ENCODE measurements at places on chromosomes 6 and 20. TPM values are rescaled to one million over a fixed set of nuclear protein-coding genes. Genes with fewer than 3 reads are reported as not detected.

Gene SLC17A2
- 0.21 TPM for total RNA-seq

- DNase-seq: no peak
Observed at GRCh38 chr6:13369591-13369990, 41.3 kb upstream of the TBC1D7 start.

GRCh38 chr6:88712243-88712936, 251.0 kb downstream of the RNGTT start:
- DNase-seq: no peak

DNA sequence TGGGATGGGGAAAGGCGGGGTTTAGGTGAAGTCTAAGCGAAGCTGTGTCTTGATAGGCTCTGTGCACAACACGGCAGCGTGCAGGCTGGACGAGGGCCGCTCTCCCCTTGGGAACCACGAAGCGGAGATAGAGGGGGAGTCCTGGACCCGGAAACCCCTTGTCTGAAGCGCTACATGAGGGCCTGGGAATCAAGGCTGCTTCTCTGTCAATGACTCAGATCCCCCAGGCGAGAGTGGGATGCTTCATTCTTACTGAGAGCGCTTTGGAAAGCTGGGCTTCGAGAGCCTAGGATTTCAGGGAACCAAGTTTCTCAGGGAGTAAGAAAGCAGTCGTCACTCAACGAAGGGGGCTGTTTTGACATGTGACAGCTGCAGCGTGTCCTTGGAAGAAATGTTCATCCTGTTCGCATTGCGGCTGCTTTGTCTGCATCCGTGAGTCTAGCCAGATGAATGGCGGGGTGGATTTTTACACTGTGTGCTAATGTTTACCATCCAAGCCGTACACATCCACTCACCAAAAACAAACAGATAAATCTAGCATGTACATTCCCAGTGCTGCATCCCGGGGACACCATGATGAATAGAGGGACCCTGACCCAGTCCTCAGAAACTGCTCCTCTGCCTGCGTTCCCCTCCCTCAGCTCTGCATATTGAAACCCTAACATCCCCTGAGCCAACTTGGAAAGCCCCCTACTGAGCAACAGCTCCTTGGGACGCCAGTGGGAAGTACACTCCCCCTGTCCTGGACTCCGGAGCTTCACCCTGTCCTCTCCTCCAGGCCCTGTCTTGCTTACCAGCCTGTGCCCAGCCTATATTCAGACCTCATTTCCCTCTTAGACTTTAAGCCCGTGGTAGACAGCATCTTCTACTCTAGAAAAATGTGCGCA, 24.5 kb upstream of the RTF2 start:
- no peak for DNase-seq

Data from pancreas (tissue), 10 donors.